ENCODE measurements at places on chromosomes 6 and 20.

DNA sequence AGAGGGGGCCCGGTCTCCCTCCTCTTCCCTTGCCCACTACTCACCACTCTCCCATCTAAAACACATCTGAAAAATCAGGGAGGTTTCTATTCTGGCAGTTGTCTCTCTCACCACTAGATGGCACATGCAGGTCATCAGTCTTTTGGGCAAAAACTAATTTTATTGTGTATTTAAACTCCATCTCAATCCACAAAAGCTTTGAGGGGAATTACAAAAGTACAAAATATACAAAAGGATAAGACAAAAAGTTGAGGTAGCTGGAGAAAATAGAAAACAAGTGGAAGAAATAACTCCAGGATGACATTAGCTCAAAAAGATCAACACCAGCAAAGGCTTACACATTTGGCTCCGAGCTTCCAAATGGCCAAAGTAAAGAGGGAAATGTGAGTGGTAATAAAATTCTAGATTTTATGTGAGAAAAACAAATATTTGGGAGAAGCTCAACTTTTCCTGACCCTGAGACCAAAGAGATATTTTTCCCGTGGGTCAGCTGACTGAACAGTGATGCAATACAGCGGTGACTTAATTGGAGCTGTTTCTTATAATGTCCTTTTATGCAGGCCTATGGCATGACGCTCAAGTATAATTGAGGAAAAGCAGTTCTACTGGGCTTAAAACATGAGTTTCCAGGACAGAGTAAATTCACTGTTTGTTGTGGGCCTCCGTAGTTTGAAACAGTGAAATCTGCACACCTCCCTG is 79.8 kb upstream of the CHD6 start:
- DNase-seq = peak; percentile 15

GRCh38 chr6:123030282-123030681 is 34.2 kb downstream of the CLVS2 start:
- no peak for DNase-seq

DNA sequence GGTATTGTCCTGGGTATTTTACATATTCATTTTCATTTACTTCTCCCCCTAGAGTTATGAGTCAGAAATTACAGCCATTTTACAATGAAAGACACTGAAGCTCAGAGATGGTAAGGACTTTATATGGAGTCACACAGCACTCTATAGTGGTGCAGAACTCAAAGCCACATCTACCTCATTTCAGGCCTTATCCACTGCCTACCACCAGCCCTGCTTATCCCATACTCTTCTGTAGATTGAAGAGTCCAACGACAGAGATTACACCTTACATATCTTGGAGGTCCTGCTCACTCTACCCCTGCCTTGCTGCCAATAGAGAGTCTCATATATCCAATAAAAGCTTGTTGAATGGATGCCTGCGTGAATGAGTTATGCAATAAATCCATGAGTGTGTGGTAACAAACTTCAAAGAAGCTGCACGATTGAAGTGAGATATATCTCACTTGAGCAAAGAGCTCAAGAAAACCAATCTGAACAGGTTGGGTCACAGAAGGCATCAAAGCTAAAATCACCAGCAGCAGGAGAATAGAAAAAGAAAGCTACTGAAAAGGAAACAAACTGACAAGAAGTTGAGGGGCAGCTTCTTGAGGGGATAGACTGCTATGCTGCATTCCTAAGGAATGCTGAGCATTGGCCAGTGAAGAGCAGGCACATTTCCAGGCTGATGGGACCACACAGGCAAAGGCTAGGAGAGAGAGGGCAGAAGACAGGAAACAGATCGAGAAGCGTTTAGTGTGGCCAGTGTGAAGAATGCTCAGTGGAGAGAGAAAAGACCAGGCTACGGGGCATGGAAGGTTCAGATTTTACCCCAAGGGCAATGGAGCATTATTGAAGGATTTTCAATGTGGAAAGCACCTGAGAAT is 585.6 kb downstream of the DHX35 start:
- DNase-seq = no peak

DNA sequence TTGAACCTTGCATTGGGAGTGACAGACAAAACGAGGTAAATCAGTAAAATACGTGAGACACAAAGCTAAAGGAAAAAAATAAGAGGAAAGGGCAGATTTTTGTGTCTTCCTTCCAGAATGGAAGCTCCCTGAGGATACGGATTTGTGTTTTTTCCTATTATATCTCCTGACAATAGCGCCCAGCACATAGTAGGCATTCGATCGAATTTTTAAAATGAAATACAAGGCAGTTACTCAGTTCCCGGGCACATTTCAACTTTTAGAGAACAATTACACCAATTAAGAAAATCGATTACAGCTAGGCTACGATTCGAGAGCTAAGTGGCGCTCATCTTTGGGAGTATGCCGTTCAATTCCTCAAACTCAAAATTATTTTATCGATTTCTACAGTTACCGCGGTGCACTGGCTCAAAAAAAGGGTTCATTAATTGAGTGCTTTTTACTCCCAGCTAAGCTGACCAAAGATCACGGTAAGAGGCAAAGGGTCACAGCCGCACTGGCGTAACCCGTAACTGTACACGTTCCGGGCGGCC is 443 bp downstream of the RMND1 start:
- no peak for DNase-seq

- no peak for DNase-seq
These were observed 102.3 kb downstream of the IRF4 start for GRCh38 chr6:493840-494239.

DNA sequence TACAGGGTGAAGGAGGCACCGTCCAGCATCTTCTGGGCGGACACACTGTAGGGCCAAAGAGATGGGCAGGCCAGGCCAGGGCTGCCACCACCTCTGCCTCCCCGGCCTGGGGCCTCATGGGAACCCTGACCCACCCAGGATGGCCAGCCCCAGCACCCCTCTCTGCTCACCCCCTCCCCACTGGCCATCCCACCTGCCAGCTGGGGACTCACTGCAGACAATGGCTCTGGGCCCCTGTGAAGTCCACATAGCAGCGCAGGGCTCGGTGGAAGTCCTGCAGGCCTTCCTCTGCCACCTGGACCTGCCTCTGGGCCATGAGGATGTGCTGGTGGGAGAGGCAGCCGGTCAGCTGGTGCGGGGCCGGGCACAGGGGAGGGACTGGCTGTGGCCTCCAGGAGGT is 3.6 kb upstream of the C20orf144 start:
- DNase-seq = no peak

GRCh38 chr20:43723186-43723585 is 3.6 kb downstream of the GTSF1L start:
- no peak for DNase-seq

- DNase-seq = no peak
These were observed 17.8 kb upstream of the RALGAPB start for GRCh38 chr20:38454556-38455473.

- no peak for DNase-seq
These were observed 166.8 kb downstream of the IBTK start for GRCh38 chr6:82080767-82081166.

- no peak for DNase-seq
These were observed 303.6 kb downstream of the SAMD5 start for GRCh38 chr6:147811913-147812629.

DNA sequence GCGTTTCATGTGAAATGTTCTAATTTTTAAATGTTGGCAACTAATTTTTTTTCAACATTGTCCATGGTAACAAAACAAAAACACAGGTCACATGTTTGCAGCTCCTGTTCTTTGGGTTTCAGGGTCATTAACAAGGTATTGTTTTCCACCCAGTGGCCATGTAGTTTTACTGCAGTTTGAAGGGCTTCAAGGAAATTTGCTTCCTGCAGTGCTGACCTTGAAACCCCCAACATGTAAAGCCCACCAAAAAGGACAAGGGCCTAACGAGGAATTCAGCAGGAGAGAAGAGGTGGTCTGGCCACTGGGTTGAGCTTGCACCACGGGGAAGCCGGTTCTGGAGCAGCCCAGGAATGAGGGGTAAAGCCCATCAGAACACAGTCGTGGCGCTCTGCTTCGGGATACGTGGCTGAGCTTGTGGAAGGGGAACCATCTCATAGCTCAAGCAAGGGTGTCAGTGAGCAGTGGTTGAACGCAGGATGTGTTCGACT is 13.9 kb upstream of the KLHL31 start:
- peak; percentile 44 for DNase-seq
